ENCODE measurements at places on chromosomes 1 and 21.
A peak's percentile ranks its signal among the peaks of the same experiment; 100 is the strongest.

DNA sequence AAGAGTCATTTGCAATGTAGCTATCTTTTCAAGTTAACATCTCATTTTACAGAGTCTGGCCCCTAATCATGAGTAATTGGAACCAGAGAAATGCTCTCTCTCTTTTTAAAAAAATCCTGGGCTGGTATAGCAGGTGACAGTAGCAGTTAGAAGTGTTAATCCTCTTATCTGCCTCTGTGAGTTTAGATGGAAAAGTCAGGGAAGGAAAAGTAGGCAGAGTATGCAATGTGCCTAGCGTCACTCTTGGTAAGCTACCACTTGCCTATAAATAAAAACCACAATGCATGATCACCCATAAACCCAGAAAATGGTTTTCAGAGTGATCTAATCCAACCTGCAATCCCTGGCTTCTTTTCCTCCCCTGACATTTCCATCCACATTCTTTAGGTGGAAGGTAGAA lies 43.2 kb downstream of the UTP25 start:
- no peak for DNase-seq

- DNase-seq: no peak
Observed at GRCh38 chr21:29496337-29496736, 197.6 kb downstream of the BACH1 start.

DNA sequence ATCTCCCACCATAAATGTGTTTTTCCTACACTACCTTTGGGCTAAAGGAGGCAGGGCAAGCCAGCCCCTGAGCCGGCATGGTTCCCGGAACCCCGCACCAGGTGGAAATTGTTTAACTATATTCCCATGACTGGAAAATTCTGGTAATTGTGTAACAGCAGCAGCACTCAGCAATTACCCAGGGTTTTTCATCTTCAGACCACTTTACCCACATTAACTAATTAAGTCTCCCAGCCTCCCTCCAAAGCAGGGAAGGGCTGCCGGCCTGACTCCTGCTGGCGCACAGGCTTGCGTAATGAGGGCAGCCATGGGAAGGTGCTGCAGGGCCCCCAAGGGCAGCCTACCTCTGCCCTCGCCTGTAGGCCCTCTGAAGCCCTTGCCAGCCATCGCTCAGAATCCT lies 140.7 kb upstream of the VAMP3 start:
- no peak for DNase-seq

- peak; percentile 56 for DNase-seq
Observed at GRCh38 chr1:65431111-65431705, 10.7 kb downstream of the LEPR start.

- DNase-seq: no peak
Observed at GRCh38 chr1:40645118-40645680, 20.3 kb downstream of the RIMS3 start.

- DNase-seq: no peak
Observed at GRCh38 chr1:242225767-242226573, 227.1 kb upstream of the MAP1LC3C start.

DNA sequence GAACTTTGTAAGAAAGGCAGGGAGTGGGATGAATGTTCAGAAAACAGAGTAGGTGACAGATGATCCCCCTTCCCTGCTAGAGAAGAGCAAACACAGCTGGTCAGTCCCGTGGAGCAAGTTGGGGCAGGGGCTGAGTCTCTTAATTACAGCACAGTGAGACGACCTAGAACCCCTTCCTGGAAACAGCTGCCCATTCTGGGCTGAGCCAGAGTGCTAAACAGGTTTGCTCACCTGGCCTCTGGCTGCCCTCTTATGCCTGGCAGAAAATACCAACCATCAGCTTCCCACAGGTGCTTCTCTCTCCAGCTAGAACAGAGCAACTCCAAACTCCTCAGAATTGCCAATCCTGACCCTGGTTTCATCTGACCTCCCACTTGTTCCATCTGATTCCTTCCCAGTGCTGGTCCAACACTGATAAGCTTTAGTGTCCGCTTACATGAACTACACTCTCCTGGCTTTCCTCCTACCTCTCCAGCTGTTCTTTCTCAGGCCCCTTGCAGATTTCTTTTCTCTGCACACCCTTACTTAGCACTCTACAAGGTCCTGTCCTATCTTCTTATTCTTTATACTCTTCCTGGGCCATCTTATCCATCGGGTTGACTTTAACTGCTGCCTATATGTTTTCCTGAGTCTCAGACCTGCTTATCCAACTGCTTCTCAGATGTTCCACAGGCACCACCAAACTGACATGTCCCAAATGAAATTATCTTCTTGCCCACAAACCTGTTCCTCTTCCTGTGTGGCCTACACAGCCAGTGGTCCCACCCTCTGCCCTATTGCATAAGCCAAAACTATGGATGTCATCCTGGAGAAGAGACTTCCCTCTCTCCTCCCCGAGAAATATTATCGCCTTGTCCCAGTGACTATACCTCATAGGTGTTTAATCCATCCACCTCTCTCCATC lies 22.6 kb upstream of the COL9A2 start:
- no peak for DNase-seq

- DNase-seq: no peak
Observed at GRCh38 chr1:161082996-161083747, 6.2 kb downstream of the NECTIN4 start.

GRCh38 chr1:195960580-195960979 lies 647.7 kb downstream of the KCNT2 start:
- no peak for DNase-seq

DNA sequence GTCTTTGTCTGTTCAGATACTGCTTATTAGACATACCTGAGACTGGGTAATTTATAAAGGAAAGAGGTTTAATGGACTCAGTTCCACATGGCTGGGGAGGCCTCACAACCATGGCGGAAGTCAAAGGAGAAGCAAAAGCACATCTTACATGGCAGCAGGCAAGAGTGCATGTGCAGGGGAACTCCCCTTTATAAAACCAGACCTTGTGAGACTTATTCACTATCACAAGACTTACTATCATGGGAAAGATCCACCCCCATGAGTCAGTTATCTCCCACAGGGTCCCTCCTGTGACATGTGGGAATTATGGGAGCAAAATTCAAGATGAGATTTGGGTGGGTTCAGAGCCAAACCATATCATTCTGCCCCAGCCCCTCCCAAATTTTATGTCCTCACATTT lies 7.1 kb upstream of the PSMA5 start:
- no peak for DNase-seq

GRCh38 chr1:85496941-85497582 lies 32.1 kb upstream of the DDAH1 start:
- no peak for DNase-seq

GRCh38 chr1:15325375-15326085 lies 78.5 kb downstream of the FHAD1 start:
- no peak for DNase-seq

- no peak for DNase-seq
Observed at GRCh38 chr21:43302062-43302700, 124.8 kb downstream of the SIK1 start.

DNA sequence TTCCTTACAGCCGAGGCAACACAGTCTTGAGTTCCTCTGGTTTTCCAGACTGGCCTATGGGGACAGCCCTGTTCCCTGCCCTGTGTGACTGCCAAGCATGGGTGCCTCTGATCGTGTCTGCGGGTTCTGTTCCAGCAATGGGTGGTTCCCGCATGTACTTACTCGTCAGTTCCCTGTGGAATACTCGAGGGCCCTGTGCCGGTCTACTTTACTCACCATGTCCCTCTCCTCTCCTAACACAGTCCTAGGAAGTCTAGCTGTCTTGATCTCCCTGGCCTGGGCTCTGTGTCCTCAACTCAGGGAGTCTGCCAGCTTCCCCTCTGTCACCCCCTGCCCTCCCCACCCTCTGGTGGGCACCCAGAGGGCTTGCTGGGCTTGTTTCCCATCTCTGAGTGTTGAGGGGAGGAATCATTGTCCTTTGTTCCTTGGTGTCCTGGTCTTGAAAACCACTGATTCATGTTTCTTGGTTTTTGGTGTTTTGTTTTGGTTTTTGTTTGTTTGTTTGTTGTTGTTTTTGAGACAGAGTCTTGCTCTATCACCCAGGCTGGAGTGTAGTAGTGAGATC lies 36.0 kb downstream of the TRAPPC10 start:
- no peak for DNase-seq

DNA sequence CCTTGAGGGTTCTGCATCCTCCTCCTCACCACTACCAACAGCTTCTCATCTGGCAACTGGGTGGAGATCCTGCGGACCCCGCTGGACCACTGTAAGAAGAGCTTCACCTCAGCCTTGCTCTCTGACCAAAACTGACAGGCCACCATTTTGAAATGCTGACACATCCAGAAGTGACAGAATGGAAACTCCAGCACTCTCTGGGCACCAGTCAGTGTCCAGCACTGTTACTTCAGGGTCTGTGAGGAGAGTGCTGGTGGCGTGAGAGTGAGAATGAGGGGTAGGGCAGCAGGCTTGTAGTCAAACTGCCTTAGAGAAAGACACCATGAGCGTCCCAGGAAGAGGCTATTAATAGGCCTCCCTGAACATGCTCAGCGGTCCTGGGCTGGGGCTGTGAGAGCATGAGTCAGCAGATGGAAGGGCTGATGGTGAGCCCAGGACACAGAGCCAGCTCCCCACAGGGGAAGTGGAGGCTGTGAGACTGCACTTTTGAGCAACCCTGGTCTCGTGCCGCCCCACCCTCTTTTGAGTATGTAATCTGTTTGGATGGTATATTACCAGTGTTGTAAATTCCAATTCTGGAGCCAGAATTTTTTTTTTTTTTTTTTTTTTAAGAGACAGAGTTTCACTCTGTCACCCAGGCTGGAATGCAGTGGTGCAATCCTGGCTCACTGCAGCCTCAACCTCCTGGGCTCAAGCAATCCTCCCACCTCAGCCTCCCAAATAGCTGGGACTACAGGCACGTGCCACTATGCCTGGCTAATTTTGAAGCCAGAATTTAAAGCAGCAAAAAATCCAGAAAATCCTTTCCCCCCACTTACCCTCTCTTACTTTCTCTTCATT lies 34.4 kb upstream of the SLC30A1 start:
- peak; percentile 11 for DNase-seq

- no peak for DNase-seq
Observed at GRCh38 chr1:164617377-164618201, 58.6 kb downstream of the PBX1 start.

- DNase-seq: no peak
Observed at GRCh38 chr1:183283286-183283685, 97.2 kb downstream of the LAMC2 start.

DNA sequence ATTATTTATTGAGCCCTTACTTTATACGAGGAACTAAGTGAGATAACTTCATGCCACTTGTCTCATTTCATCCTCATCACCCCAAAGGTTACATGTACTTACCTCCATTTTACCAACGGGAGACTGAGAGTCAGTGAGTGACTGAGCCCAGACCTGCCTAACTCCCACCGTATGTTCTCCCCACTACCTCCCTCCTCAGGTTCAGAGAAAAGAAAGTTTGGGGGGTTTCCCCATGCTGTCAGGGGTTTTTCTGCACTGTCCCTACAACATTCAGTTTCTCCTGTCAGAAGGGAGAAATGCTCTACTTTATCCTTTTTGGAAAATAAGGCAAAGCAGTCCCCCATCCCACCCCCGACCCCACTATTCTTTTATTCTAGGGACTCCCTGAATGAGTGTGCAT lies 32.9 kb downstream of the FAM78B start:
- no peak for DNase-seq

GRCh38 chr1:219559899-219560298 lies 53.0 kb downstream of the ZC3H11B start:
- no peak for DNase-seq

DNA sequence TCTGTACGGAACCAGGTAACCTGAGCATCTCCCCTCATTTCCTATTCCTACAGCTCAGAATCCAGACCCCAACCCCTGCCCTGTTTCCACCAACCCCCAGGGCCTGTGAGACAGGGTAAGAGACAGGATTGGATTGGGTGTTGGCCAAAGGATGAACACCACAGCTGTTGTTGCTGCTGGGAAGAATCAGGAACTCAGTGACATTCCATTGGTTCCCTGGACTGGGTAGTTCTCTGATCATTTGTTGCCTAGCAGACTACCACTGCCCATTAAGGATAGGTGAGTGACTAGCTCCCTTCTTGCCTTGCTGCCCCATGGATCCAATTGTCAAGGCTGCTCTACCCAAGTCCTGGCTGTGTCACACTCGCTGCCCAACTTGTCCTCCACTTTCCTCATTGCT lies 10.0 kb downstream of the NCSTN start:
- DNase-seq: no peak

DNA sequence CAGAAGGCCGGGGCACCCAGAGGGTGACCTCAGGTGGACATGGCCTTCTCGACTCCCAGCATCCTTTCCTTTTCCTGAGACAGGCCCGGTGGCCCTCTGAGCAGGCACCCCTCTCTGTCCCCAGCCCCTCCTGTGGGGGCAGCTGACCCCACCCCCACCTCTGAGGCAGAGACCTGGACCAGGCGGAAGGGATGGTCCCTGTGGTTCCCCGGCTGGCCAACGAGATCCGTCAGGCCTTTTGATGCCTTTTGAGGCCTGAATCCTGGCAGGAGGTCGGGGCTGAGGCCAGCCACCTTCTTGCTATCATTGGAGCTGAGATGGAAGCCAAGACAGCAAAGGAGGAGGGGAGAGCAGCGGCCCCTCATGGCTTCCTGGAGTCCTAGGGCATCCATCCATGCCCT lies 50.2 kb upstream of the ACTRT2 start:
- DNase-seq: no peak

GRCh38 chr1:44208226-44208625 lies 5.0 kb upstream of the DMAP1 start:
- no peak for DNase-seq

DNA sequence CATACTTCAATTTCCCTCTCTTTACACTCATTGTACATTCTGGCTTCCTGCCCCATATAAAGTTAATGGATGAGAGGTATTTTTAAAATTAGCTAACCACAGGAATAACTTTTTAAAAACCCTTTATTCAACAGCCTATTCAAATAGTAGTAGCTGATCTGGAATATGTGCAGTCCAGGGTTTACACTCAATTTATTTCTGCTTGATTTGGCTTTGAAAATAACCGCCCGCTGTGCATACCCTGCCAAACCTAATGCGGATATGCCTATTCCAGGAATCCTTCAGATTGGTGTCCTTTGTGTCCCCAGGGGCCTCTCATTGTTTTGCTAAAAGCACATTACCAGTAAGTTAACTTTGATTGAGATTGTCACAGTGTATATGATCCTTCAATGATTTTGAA lies 1686.2 kb downstream of the PLA2G4A start:
- DNase-seq: no peak
